Inflammatory macrophage treated with lipopolysaccharide for 1 hour (primary cell): ENCODE measurements at places on chromosomes 2 and 18.

GRCh38 chr2:96236882-96237281 is 28.3 kb upstream of the STARD7 start:
- no peak for DNase-seq

GRCh38 chr2:112542984-112543661 is 858 bp downstream of the POLR1B start:
- no peak for DNase-seq

DNA sequence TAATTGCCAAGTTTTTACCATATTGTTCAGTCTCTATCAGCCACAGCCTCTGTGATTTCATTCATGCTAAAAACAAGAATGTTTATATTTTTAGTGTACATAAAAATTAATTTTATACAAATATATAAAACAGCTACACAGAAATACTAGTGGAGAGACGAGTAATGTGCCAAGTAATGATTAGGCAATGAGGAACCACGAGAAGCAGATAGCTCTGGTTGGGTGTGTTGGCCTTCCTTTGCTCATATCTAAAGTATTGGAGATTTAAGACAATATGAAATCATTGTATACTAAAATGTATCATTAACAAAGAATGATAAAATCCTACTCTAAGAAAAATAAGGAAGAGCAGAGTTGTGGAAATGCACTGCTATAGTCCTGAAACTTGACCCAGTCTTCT is 326.7 kb downstream of the AGAP1 start:
- no peak for DNase-seq

GRCh38 chr2:64819361-64819760 is 165.6 kb upstream of the SERTAD2 start:
- peak; percentile 29 for DNase-seq

GRCh38 chr18:39693359-39693758 is 2127.8 kb upstream of the CELF4 start:
- DNase-seq = no peak

GRCh38 chr2:235740821-235741220 is 247.0 kb downstream of the AGAP1 start:
- DNase-seq = no peak

DNA sequence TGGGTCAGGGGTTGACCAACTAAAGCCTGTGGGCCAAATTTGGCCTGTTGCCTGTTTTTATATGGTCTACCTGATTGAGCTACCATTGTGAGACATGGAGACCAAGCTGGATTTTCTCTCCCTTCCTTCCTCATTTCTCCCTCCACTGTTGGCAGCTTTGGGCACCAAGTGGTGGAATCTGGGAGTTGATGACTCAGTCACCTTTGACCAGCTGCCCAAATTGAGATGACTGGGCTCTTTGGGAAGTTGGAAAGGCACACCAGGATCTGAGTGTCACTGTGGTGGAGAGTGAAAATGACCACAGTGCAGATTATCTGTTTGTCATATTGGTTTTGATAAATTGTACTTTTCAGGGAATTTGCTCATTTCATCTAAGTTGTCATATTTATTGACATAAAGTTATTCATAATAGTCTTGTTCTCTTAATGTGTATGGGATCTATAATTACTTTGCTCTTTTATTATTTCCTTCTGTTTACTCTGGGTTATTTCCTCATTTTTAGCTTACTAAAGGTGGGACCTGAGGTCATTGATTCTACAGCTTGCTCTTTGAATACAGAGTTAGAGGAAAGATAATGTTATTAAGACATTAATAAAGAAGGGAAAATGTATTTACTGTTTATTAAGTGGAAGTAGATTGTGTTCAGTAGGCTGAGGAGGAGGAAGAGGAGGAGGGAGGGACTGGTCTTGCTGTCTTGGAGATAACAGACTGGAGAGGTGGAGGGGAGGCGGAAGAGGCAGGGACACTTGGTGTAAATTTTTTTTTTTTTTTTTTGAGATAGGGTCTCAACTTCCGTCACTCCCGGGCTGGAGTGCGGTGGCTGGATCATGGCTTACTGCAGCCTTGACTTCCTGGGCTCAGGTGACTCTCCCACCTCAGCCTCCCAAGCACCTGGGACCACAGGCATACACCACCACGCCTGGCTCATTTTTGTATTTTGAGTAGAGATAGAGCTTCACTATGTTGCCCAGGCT is 31.8 kb downstream of the AGFG1 start:
- peak; percentile 49 for DNase-seq

GRCh38 chr2:240248721-240249422 is 108.4 kb upstream of the OTOS start:
- no peak for DNase-seq

DNA sequence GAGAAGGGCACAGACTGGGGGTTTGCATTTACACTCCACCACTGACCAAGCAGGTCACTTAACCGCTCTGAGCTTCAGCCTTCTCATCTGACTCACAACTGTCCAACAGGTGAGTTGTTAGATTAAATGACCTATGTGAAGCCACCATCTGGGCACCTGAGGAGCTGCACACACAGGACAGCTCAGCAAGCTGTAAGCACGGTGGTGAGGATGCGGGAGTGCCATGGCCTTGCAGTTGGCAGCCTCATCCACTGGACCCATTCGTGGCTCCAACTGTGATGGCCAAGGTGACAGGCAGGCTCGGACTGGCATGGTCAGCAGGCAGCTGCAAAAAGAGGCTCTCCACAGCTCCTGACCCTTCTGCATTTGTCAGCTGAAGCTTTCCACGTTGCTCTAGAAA is 23.3 kb upstream of the AMMECR1L start:
- no peak for DNase-seq
